ENCODE measurements at places on chromosomes 3 and 15. TPM values are rescaled to one million over a fixed set of nuclear protein-coding genes. Genes with fewer than 3 reads are reported as not detected.

DNA sequence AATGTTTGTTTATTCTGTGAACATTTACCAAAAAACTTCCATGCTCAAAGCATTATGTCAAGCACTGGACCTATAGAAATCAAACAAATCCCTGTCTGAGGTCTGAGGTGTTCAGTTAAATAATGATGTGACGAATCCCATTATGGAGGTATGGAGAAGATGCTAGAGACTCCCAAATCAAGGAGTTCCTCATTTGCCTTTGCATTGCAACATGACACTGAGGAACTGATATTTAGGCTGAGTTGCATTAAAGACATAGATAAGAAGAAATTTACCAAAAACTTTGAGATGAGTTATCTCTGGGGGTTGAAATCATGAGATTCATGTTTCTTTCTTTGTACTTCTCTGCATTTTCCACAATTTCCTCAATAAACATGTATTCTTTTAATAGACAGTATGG lies 16.0 kb downstream of the CD200 start:
- no peaks in the 10 kb centered on the region for H3K4me1 ChIP-seq
- no peak overlapping the region for H3K27ac ChIP-seq
- no peak for DNase-seq
- H3K4me3 ChIP-seq = no peak overlapping the region
- no peaks in the 10 kb centered on the region for H3K27me3 ChIP-seq
- H3K36me3 ChIP-seq = no peaks in the 10 kb centered on the region

DNA sequence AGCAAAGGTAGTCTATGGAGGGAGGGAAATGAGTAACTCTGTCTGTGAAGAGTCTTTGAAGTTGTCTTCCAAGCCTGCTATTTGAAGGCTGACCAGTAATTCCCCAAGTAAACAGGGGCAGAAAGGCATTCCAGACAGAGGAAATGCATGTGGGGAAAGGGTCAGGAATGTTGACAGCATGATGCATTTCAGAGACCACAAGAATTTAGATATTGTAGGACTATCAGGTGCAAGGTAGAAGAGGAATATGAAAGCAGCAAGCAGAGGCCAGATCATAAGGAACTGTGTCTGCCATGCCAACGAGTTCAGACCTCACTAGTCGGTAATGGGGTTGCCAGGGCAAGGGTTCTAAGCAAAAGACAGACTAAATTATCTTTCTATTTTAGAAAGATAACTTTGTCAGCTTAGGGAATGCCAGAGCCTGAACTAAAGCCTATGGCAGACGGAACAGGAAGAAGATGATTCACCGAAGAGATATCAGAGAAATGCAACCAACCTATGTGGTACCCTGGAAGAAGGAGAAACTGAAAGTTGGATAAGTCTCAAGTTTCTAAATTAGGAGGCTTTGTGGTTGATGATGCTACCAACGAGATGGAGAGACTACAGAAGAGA lies 327.0 kb upstream of the RORA start:
- peaks cover 10% of the 10 kb centered on the region for H3K4me1 ChIP-seq
- H3K27ac ChIP-seq = no peak overlapping the region
- H3K4me3 ChIP-seq = no peak overlapping the region
- peaks cover 2% of the 10 kb centered on the region for H3K27me3 ChIP-seq

- peak overlapping the region; percentile 89 for H3K27ac ChIP-seq
- peaks cover 28% of the 10 kb centered on the region for H3K4me1 ChIP-seq
- H3K27me3 ChIP-seq = no peaks in the 10 kb centered on the region
- no peak overlapping the region for H3K4me3 ChIP-seq
- DNase-seq = peak; percentile 100
These were observed 151.2 kb upstream of the CDIN1 start for GRCh38 chr15:36428102-36428845.

DNA sequence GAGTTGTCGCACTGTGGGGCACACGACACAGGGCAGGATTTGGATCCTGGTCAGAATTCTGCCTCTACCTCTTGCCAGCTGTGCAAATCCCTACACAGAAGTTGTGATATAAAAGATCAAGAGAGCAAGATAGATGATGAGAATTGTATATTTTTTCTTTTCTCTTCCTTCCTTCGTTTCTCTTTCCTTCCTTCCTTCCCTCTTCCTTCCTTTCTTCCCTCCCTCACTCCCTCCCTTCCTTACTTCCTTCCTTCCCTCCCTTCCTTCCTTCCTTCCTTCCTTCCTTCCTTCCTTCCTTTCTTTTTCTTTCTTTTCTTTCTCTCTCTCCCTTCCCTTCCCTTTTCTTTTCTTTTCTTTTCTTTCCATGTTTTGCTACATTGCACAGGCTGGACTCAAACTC lies 12.0 kb upstream of the AHSG start:
- peaks cover 6% of the 10 kb centered on the region for H3K4me1 ChIP-seq
- DNase-seq = no peak
- no peak overlapping the region for H3K4me3 ChIP-seq

DNA sequence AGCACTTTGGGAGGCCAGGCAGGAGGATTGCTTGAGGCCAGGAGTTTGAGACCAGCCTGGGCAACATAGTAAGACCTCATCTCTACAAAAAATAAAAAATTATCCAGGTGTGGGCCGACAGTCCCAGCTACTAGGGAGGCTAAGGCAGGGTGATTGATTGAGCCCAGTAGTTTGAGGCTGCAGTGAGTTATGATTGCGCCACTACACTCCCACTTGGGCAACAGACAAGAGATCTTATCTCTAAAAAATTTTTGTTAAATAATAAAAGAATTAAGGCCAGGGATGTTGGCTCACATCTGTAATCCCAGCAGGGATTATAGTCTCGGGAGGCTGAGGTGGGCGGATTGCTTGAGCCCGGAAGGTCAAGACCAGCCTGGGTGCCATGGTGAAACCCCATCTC lies 25.8 kb upstream of the NFKBIZ start:
- peaks cover 5% of the 10 kb centered on the region for H3K36me3 ChIP-seq
- no peak overlapping the region for H3K27ac ChIP-seq
- H3K4me1 ChIP-seq = peaks cover 4% of the 10 kb centered on the region
- DNase-seq = no peak
- no peak overlapping the region for H3K4me3 ChIP-seq

GRCh38 chr3:104279617-104280016 lies 1087.1 kb upstream of the ALCAM start:
- no peak overlapping the region for H3K4me3 ChIP-seq
- H3K27ac ChIP-seq = no peak overlapping the region
- H3K36me3 ChIP-seq = no peaks in the 10 kb centered on the region
- H3K4me1 ChIP-seq = no peaks in the 10 kb centered on the region

C3orf85 gene
- not detected for total RNA-seq
